ENCODE measurements at places on chromosomes 3 and 15. TPM values are rescaled to one million over a fixed set of nuclear protein-coding genes. Genes with fewer than 3 reads are reported as not detected.

- no peak overlapping the region for H3K4me3 ChIP-seq
- no peak overlapping the region for H3K27ac ChIP-seq
- no peaks in the 10 kb centered on the region for H3K27me3 ChIP-seq
- no peaks in the 10 kb centered on the region for H3K36me3 ChIP-seq
- H3K4me1 ChIP-seq: peaks cover 6% of the 10 kb centered on the region
Observed at GRCh38 chr15:85458764-85459163, 78.4 kb downstream of the AKAP13 start.

- no peak overlapping the region for H3K4me3 ChIP-seq
- H3K36me3 ChIP-seq: no peaks in the 10 kb centered on the region
- H3K27me3 ChIP-seq: peaks cover 14% of the 10 kb centered on the region
- no peak for DNase-seq
- H3K27ac ChIP-seq: no peak overlapping the region
- H3K4me1 ChIP-seq: no peaks in the 10 kb centered on the region
Observed at GRCh38 chr3:126211569-126211968, 31.2 kb upstream of the ALDH1L1 start.

DNA sequence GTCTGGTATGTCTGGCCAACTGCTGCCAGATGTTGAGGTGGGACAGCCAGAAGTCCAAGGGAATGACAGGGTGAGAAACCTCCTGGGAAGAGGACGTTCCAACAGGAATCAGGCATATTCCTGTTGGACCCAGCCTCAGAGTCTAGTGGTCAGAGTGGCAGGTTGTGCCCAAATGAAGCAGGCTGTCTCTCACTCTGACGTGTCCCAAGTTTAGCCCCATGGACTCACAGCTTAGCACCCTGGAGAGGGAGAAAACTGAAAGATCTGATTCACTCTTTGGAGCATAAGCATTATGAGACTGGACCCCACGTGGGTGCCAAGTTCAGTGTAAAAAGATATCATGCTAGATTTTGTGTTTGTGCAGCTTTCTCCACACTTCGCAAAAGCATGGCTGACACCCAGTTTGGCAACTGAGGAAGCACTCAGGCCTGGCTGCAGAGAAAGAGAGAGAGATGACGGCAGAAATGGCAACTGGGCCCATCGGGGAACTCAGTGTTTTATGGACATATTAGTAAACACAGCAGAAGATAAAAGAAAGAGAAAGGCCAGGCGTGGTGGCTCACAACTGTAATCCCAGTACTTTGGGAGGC, 88.2 kb upstream of the LMCD1 start:
- no peaks in the 10 kb centered on the region for H3K36me3 ChIP-seq
- H3K4me1 ChIP-seq: peaks cover 5% of the 10 kb centered on the region
- no peak overlapping the region for H3K4me3 ChIP-seq
- DNase-seq: no peak

GRCh38 chr3:49606427-49606826, 52.1 kb downstream of the BSN start:
- no peak overlapping the region for H3K4me3 ChIP-seq
- peaks cover 13% of the 10 kb centered on the region for H3K4me1 ChIP-seq
- no peaks in the 10 kb centered on the region for H3K27me3 ChIP-seq
- DNase-seq: no peak
- no peaks in the 10 kb centered on the region for H3K36me3 ChIP-seq

DNA sequence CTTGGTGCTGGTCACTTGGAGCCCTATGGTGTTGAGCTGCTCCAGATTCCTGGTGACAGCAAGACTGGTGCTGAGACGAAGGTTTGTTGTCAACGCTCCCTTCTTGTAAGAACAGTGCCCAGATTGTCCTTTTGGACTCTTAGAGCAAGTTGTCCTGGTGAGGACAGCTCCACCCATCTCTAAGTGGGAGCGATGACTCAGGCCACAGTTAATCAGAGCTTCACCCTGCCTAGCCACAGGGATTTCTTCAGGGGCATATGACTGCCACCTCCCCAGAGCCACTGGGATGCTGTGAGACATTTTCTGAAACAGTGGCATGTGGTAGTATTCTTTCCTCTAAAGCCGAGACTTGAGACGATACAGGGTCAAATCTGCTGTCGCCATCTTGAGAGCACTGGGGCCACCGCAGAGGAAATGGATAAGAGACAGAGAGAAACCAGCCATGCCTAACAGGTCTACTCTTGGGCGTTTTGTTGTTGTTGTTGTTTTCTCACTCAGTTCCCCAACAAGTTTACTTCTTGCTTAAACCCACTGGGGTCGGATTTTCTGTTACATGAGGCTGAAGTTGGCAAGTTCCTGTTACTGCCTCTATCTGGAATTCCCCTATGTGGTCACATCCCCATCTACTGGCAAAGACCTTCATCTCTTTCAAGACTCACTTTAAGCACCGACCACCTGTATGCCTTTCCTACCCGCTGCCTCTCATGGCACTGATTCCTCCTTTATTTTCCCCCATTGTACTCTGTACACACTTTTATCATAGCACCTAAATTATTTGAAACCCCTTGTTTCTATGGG, 16.0 kb upstream of the PCOLCE2 start:
- H3K27ac ChIP-seq: no peak overlapping the region
- no peaks in the 10 kb centered on the region for H3K4me1 ChIP-seq
- H3K36me3 ChIP-seq: no peaks in the 10 kb centered on the region
- no peaks in the 10 kb centered on the region for H3K27me3 ChIP-seq
- no peak for DNase-seq

DNA sequence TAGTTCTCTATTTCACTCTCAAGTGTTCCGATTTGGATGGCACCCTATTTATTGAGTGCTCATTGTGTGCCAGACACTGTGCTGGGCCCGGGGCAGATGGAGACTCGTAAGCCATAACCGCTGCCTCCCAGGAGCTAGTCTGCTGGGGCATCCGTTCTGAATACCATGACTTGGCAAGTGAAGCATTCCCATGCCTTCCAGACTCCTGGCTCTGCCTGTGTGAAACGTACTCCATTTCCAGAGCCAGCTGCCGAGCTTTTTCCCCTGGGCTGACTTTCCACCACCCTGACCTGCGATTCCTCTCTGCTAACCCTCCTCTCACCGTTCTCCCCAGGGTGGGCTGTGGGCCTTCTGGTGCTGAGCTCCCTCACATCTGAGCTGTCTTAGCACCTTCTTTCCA, 303.1 kb upstream of the CTDSPL start:
- H3K36me3 ChIP-seq: no peaks in the 10 kb centered on the region
- H3K4me3 ChIP-seq: no peak overlapping the region
- no peak overlapping the region for H3K27ac ChIP-seq
- H3K27me3 ChIP-seq: no peaks in the 10 kb centered on the region
- no peaks in the 10 kb centered on the region for H3K4me1 ChIP-seq

- no peak overlapping the region for H3K4me3 ChIP-seq
- H3K27ac ChIP-seq: no peak overlapping the region
- no peaks in the 10 kb centered on the region for H3K27me3 ChIP-seq
- no peaks in the 10 kb centered on the region for H3K4me1 ChIP-seq
- no peak for DNase-seq
Observed at GRCh38 chr3:9130345-9131305, 118.8 kb downstream of the SRGAP3 start.

GRCh38 chr3:12840591-12841148, 695 bp downstream of the RPL32 start:
- H3K36me3 ChIP-seq: peaks cover 48% of the 10 kb centered on the region
- H3K27me3 ChIP-seq: no peaks in the 10 kb centered on the region
- H3K4me3 ChIP-seq: peak overlapping the region; percentile 69
- peaks cover 43% of the 10 kb centered on the region for H3K4me1 ChIP-seq

Gene TNFAIP8L3
- not detected for polyA plus RNA-seq

Gene B3GALNT1
- polyA plus RNA-seq: 2.0 TPM

Gene ALPK3
- 0.03 TPM for polyA plus RNA-seq

Gene NMD3
- polyA plus RNA-seq: 37.3 TPM

Gene PML
- 32.3 TPM for polyA plus RNA-seq

Gene CHRM5
- polyA plus RNA-seq: not detected

Gene TMEM212
- not detected for polyA plus RNA-seq

Gene ZBED2
- 0.51 TPM for polyA plus RNA-seq
